Natural killer cell (primary cell): ENCODE measurements at places on chromosomes 3 and 15. TPM values are rescaled to one million over a fixed set of nuclear protein-coding genes. Genes with fewer than 3 reads are reported as not detected.

Gene PDIA3
- total RNA-seq = 312 TPM

Gene FETUB
- not detected for total RNA-seq

Gene SCN11A
- total RNA-seq = not detected

Gene SEMA6D
- total RNA-seq = not detected

Gene KLHL6
- total RNA-seq = 13.6 TPM

Gene RNF168
- total RNA-seq = 45.0 TPM

Gene BUB1B
- total RNA-seq = 1.9 TPM

Gene CIP2A
- total RNA-seq = 8.5 TPM

Gene BCL2A1
- 61.3 TPM for total RNA-seq

Gene PDCD7
- total RNA-seq = 26.7 TPM

Gene EPHB1
- not detected for total RNA-seq

Gene CYB561D2
- 39.6 TPM for total RNA-seq

Gene KIF15
- total RNA-seq = 0.99 TPM
